K562 (cell line): ENCODE measurements at places on chromosomes 1 and 21. TPM values are rescaled to one million over a fixed set of nuclear protein-coding genes. Genes with fewer than 3 reads are reported as not detected.

ACADM gene
- total RNA-seq = 77.8 and 82.5 TPM in 2 replicates

GSTM5 gene
- total RNA-seq = not detected in 2 replicates

CD5L gene
- total RNA-seq = not detected in 2 replicates

ATP1A4 gene
- total RNA-seq = not detected in 2 replicates

MAP3K21 gene
- total RNA-seq = 0.58 and 0.76 TPM in 2 replicates

SNAPIN gene
- total RNA-seq = 24.6 and 26.6 TPM in 2 replicates

RIPPLY3 gene
- not detected in 2 replicates for total RNA-seq

SLC35A3 gene
- total RNA-seq = 12.9 and 13.2 TPM in 2 replicates

BLACAT1 gene
- 0.83 and 1.0 TPM in 2 replicates for total RNA-seq

PRRX1 gene
- 0.22 TPM in 1 of 2 replicates, not detected in the other for total RNA-seq

TMEM81 gene
- total RNA-seq = 5.0 and 5.2 TPM in 2 replicates

HCRTR1 gene
- not detected in 2 replicates for total RNA-seq

RAVER2 gene
- total RNA-seq = 4.4 and 4.8 TPM in 2 replicates

SLC9C2 gene
- not detected in 2 replicates for total RNA-seq

CLEC20A gene
- total RNA-seq = not detected in 2 replicates

FTCD gene
- 0.74 and 1.1 TPM in 2 replicates for total RNA-seq

ATF6 gene
- total RNA-seq = 20.4 and 22.1 TPM in 2 replicates

FMO4 gene
- 0.27 and 0.49 TPM in 2 replicates for total RNA-seq

SELL gene
- total RNA-seq = 0.51 and 1.1 TPM in 2 replicates

RO60 gene
- total RNA-seq = 101 and 110 TPM in 2 replicates

SPATA46 gene
- not detected in 2 replicates for total RNA-seq

GBP4 gene
- 0.11 and 0.24 TPM in 2 replicates for total RNA-seq

GSTM1 gene
- not detected in 2 replicates for total RNA-seq
